NCI-H524 (cell line): ENCODE measurements at places on chromosomes 2 and 18.

GRCh38 chr18:302097-302496 is 34.2 kb upstream of the THOC1 start:
- no peak for DNase-seq

DNA sequence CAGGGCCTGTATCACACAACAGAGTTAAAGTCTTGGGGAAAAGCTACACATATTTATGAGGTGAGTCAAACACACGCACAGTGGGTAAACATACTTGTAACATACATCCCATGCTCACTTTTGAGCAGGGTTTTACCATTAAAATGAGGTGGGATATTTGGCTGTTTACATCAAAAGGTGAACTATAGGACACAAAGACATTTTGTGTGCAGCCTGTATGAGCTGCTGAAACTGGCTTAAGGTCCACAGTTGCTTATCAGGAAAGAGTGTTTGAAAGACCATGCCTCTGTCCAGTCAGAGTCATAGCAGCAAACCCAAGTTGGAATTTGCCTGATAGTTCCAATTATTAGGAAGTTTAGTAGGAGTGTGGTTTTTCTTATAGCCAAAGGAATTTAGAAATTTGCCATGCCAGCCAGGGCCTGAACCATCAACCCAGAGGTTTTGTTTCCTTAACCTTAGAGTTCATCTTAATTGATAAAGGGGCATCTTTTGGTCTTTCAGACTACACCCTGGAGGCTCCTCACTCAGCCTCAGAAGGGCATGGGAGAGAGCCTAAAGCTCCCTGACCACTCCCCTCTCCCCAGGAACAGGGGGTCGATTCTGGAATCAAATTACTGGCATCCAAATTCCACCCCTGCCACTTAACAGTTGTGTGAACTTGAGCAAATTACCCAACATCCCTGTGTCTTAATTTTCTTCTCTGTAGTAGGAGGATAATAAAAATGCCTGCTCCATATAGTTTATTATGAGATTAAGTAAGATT is 29.9 kb upstream of the L3MBTL4 start:
- DNase-seq = no peak

DNA sequence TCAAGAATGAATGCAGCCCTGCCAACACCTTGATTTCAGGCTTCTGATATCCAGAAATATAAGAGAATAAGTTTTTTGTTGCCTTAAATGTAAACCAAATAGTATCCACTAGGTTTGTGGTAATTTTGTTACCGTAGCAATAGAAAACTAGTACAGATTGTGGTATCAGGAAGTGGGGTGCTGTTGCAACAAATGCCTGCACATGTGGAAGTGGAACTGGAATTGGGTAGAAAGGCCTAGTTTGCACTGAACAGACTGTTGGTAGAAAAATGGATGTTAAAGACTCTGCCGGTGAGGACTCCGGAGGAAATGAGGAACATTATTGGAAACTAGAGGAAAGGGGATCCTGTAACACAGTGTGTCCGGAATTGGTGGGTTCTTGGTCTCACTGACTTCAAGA is 145.8 kb upstream of the MGAT5 start:
- DNase-seq = no peak

GRCh38 chr2:60746318-60746717 is 9.8 kb upstream of the PAPOLG start:
- DNase-seq = no peak

- peak; percentile 50 for DNase-seq
Observed at GRCh38 chr2:47056868-47057686, 98.0 kb downstream of the STPG4 start.

GRCh38 chr2:129726216-129726615 is 253.2 kb upstream of the RAB6C start:
- DNase-seq = no peak

DNA sequence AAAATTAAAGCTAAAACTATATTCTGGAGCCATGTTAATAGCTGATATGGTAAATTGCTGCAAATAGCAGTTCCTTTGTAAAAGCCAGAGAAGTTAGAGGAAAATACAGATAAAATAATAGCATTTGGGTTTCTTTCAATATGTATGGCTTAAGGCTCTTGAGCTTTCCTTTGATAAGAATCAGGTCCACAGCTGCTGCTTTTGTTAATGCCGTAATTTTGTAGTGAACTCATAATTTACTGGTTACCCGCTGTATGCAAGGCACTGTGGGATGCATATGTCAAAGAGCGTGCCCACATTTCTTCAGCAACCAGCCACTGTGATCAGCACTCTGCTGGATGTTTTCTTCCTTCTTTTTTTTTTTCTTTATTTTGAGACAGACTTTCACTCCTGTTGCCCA is 79.1 kb downstream of the MOGAT1 start:
- DNase-seq = peak; percentile 20

- no peak for DNase-seq
Observed at GRCh38 chr2:15667809-15668556, 76.3 kb downstream of the DDX1 start.

- peak; percentile 20 for DNase-seq
Observed at GRCh38 chr2:103445347-103445746, 683.5 kb downstream of the TMEM182 start.

GRCh38 chr2:109208071-109208950 is 79.3 kb downstream of the SH3RF3 start:
- no peak for DNase-seq

GRCh38 chr2:37599688-37600525 is 71.5 kb downstream of the CDC42EP3 start:
- no peak for DNase-seq

GRCh38 chr2:134657650-134658250 is 61.0 kb downstream of the TMEM163 start:
- DNase-seq = no peak

GRCh38 chr2:133753665-133754064 is 185.4 kb upstream of the NCKAP5 start:
- no peak for DNase-seq

GRCh38 chr2:241009601-241010530 is 11.4 kb downstream of the SNED1 start:
- no peak for DNase-seq

GRCh38 chr2:43225093-43225787 is 1.2 kb downstream of the ZFP36L2 start:
- no peak for DNase-seq

DNA sequence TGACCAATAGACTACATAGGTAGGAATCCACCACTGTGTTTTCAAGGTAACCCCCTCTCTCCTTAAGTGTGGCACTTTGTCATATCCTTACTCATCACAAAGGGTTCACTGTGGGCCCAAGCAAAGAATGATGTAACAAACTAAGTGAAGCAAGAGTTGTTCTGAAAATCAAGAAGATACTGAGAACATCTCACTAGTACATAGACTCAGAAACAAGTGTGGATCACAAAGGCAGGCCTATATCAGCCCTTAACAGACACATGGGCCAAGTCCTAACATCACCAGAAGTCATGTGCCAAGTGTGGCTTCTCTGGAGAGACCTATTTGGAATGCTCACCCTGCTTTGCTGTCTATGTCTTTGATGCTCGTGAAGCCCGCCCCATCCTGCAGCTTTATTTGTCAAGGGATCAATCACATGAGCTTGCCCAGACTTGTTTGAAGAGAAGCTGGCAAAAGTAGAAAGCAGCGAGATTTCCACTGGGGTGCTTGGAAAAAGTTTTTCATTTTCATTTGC is 131.2 kb upstream of the TTC39C start:
- DNase-seq = no peak

DNA sequence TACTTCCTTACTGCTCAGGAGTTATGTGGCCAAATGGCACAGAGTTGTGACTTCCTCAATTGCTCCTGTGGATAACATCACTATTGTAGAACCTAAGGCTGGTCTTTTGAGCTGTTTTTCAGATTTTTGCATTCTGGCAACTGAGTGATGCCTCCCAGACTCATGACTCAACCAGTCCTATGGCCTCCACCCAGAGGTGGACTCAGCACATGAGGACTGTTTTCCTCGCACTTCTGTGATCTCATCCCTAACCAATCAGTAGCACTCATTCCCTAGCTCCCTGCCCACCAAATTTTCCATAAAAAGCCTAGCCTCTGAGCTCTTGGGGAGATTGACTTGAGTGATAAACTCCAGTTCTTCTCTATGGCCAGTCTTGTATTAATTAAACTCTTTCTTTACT is 407.9 kb upstream of the TNP1 start:
- no peak for DNase-seq

DNA sequence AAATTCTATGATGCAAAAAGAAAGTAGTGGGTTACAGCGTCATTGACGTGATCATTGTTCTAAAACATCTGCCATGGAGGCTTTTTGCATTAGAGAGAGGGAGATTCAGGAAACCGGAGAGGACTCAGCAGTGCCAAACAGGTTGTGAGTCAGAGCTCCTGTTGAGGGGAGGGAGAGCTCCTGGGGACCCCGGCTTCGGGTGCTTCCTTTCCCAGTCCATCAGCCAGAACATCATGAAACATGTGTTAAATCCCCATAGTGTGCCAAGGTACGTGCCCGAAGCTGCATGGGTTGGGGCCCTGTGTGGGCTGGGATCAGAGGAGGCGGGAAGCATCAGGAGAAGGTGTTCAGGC is 791 bp upstream of the CYRIA start:
- DNase-seq = no peak

DNA sequence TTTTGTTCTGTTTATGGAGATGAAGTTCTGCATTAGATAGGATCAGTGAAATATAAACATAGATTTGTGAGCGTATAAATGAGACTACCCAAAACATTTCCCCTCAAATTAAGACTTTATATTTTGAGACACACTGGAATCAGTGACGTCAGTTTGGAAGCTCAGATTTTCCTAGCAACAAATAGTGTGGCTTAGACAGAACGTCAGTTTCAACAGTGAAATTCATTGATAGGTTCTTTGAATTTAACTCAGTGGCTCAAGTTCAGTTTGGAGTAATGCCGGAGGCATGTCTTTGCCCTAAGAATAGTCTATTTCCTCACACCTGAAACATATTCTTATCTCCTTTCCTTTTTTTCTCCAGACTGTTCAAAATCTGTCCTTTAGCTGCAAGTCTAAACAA is 113.6 kb upstream of the ARHGAP15 start:
- DNase-seq = no peak

- no peak for DNase-seq
Observed at GRCh38 chr2:43838560-43839267, at the start of the genes ABCG5 and ABCG8. ABCG5 (minus strand) TSS chr2:43838839; CDS start chr2:43838679, 160 bp downstream. ABCG8 (plus strand) TSS chr2:43838971; CDS start chr2:43839054, 83 bp downstream.

DNA sequence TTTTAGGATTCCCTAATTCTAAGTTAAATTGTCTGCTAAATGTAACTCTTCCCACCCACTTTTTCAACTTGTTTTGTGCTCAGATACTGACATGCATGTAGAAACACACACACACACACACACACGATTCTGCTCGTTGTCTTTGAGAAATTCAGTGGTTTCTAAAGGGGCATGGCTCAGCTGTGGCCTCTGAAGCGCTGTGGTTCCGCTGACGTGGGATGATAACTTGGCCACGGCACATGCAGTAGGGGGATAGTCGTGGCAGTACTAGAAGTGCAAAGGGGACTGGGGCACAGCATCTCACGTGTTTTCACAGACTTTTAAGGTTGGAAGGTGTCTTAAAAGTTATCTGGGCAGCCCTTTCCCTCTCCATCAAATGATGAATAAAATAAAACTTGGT is 18.4 kb downstream of the CASP10 start:
- DNase-seq = no peak

- DNase-seq = no peak
Observed at GRCh38 chr2:68475110-68475509, 7.7 kb downstream of the APLF start.

- DNase-seq = no peak
Observed at GRCh38 chr2:16623564-16624435, 41.8 kb downstream of the CYRIA start.

GRCh38 chr2:45650851-45651414 is 542 bp upstream of the PRKCE start:
- DNase-seq = peak; percentile 82

DNA sequence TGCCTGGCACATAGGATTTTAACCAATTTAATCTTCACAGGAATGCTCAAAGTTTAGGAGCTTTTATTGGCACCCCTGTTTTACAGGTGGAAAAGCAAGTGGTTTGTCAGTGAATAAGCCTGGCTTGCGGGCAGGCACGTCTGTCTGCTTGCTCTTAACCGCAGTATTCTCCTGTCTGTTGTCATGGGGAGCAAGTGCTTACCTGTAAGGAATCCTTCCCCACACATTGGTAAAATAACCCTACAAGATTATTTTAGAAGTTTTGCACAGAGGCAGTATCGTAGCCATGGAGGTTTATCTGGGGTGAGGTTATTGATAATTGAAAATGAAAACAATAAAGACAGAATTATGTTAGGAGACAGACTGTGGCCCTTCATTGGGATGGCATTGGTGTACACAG is 174.9 kb downstream of the AGAP1 start:
- DNase-seq = no peak

DNA sequence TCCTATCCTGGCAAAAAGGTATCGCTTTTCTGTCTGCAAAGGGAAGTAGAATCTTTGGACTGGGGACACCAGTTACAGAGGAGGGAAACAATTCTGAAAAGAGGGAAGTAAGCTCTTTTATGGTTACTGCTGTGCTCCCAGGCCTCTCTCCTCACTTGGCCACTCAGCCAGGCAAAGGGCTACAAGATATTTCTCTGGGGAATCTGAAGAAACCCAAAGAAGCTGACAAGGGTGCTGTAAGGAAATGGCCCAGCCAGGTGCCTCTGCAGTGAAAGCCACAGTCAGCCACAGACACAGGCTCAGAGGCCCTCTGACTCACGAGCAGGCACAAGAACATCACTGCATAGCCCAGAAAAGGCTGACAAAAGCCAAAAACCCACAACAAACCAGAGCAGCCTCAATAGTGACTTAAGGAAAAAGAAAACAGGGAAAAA is 5.8 kb downstream of the HDLBP start:
- DNase-seq = no peak

DNA sequence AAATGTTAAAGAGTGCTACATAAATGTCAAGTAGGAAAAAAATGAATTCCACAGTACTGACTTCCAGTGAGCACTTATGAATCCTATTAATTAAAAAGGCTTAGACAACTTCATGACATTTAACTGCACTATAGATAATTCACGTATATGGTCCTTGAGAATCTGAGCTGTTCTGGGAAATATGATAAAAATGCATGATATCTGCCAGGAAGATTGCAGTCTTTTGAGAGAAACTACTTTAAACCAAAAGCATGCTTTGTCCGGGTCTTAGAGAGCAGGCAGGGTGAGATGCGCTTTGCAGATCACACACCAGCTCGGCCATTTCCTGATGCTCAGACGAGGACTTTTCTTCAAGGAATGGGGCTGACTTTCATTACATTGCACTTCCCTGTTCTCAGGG is 42.6 kb downstream of the CMPK2 start:
- no peak for DNase-seq
